ENCODE measurements at places on chromosomes 2 and 18.

GRCh38 chr2:153808679-153809078 lies 63.0 kb upstream of the GALNT13 start:
- H3K4me3 ChIP-seq = no peak overlapping the region
- no peaks in the 10 kb centered on the region for H3K27me3 ChIP-seq
- no peak for DNase-seq
- H3K36me3 ChIP-seq = no peaks in the 10 kb centered on the region

DNA sequence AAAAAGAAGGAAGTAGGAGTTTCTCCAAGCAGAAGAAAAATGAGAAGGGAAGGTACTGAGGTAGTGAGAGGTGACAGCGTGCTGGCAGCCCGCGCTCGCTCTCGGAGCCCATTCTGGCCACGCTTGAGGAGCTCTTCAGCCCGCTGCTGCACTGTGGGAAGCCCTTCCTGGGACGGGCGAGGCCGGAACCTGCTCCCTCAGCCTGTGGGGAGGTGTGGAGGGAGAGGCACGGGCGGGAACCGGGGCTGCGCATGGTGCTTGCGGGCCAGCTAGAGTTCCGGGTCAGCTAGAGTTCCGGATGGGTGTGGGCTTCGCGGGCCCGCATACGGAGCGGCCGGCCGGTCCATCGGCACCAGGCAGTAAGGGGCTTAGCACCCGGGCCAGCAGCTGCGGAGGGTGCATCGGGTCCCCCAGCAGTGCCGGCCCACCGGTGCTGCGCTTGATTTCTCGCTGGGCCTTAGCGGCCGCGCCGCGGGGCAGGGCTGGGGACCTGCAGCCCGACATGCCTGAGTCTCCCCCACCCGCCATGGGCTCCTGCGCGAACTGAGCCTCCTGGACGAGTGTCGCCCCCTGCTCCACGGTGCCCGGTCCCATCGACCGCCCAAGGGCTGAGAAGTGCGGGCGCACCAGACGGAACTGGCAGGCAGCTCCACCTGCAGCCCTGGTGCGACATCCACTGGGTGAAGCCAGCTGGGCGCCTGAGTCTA lies 11.1 kb upstream of the CYS1 start:
- no peaks in the 10 kb centered on the region for H3K36me3 ChIP-seq
- no peak overlapping the region for H3K4me3 ChIP-seq
- no peak overlapping the region for H3K27ac ChIP-seq

- H3K4me1 ChIP-seq = no peaks in the 10 kb centered on the region
- no peak overlapping the region for H3K4me3 ChIP-seq
- H3K36me3 ChIP-seq = peaks cover 60% of the 10 kb centered on the region
- H3K27ac ChIP-seq = peak overlapping the region; percentile 10
- H3K27me3 ChIP-seq = no peaks in the 10 kb centered on the region
These were observed 20.2 kb downstream of the ATG16L1 start for GRCh38 chr2:233271693-233272092.

- no peaks in the 10 kb centered on the region for H3K27me3 ChIP-seq
- H3K27ac ChIP-seq = no peak overlapping the region
- no peaks in the 10 kb centered on the region for H3K36me3 ChIP-seq
- no peak for DNase-seq
- H3K4me3 ChIP-seq = no peak overlapping the region
These were observed 177.2 kb downstream of the SETBP1 start for GRCh38 chr18:44857744-44858491.

DNA sequence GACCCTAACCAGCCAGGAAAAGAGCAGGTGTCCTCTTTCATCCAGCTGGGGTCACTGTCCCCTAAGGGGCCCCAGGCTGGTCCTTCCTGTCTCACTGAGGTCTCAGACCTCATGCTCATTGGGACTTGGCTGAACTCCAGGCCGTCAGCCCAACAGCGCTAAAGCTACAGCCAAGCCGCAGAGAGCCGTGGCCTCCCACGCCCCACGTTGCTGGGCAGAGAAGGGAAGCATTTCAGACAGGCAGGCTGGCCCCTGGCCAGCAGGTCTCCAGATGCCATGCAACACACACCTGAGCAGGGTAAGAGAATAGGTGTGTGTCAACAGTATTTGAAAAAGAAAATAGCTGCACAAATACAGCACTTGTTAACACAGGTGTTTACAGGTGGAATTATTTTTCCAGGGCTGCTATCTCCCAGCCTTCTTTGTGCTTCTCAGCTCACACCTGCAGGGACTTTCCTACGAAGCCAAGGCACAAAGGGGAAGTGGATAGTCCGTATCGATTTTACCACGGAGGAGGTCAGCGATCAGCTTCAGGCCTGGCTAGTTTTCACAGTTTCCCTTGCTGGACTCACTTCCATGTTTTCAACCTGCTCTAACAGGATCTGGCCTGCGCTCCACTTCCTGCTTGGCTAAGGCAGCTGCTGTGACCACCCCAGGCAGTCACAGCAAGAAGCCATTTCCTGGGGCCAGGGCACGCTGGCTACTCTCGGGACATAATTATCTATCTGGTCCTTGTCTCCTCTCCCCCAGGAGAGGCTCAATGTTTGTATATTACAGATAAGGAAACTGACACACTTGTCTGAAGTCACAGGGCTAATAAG lies 156.1 kb upstream of the ID2 start:
- H3K27ac ChIP-seq = peak overlapping the region; percentile 57
- no peaks in the 10 kb centered on the region for H3K27me3 ChIP-seq
- DNase-seq = peak; percentile 89
- peaks cover 12% of the 10 kb centered on the region for H3K4me1 ChIP-seq
- H3K4me3 ChIP-seq = no peak overlapping the region

DNA sequence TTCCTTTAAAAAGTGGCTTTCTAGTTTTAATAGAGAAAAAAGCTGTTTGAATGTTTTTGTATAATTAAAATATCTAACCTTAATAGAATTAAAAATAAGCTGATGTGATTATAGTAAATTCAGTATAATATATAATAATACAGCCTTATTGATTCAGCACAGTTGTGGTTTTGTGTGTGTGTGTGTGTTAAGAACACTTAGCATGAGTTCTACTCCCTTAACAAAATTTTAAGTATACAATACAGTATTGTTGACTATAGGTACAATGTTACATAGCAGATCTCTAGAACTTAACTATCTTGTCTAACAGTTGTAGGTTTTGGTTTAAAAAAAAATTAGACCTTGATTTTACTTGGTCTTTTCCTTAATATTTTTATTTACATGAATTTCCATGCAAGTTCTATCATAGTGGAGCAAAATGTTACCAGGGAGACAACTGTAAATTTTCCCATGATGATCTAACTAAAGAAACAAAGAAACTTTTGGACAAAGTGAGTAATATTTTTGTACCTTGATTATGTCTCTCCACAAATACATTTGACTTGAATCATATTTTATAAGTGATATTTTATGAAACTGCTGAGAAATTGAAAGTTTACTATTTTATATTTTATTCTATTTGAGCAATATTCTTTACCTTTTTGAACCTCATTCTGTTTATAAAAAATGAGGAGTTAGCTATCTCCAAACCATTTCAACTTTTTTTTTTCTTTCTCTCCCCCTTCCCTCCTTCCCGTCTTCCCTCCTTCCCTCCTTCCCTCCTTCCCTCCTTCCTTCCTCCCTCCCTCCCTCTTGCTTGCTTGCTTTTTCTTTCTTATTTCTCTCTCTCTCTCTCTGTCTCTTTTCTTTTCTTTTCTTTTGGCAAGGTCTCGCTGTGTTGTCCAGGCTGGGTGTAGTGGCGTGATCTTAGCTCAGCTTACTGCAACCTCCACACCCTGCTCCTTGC lies 46.3 kb downstream of the ZC3H6 start:
- H3K36me3 ChIP-seq = peaks cover 6% of the 10 kb centered on the region
- no peak for DNase-seq
- H3K4me1 ChIP-seq = peaks cover 14% of the 10 kb centered on the region
- no peak overlapping the region for H3K4me3 ChIP-seq
- H3K27me3 ChIP-seq = no peaks in the 10 kb centered on the region

GRCh38 chr18:44870631-44871502 lies 190.2 kb downstream of the SETBP1 start:
- no peaks in the 10 kb centered on the region for H3K27me3 ChIP-seq
- no peaks in the 10 kb centered on the region for H3K36me3 ChIP-seq
- no peak overlapping the region for H3K4me3 ChIP-seq
- no peak overlapping the region for H3K27ac ChIP-seq

- DNase-seq = no peak
- no peaks in the 10 kb centered on the region for H3K4me1 ChIP-seq
- no peak overlapping the region for H3K4me3 ChIP-seq
These were observed 48.2 kb downstream of the NCOA1 start for GRCh38 chr2:24539258-24539657.

GRCh38 chr2:67366832-67367412 lies 30.2 kb upstream of the ETAA1 start:
- no peak overlapping the region for H3K4me3 ChIP-seq
- no peaks in the 10 kb centered on the region for H3K27me3 ChIP-seq
- H3K27ac ChIP-seq = no peak overlapping the region
- no peaks in the 10 kb centered on the region for H3K36me3 ChIP-seq
- DNase-seq = no peak

GRCh38 chr2:42085706-42086487 lies 38.1 kb downstream of the PKDCC start:
- H3K4me1 ChIP-seq = peaks cover 2% of the 10 kb centered on the region
- H3K27me3 ChIP-seq = no peaks in the 10 kb centered on the region
- H3K4me3 ChIP-seq = no peak overlapping the region
- no peak overlapping the region for H3K27ac ChIP-seq
- no peak for DNase-seq

GRCh38 chr2:168731616-168732015 lies 70.8 kb upstream of the NOSTRIN start:
- H3K36me3 ChIP-seq = no peaks in the 10 kb centered on the region
- no peak overlapping the region for H3K4me3 ChIP-seq
- DNase-seq = no peak
- H3K27me3 ChIP-seq = no peaks in the 10 kb centered on the region
- H3K27ac ChIP-seq = no peak overlapping the region

- H3K4me3 ChIP-seq = no peak overlapping the region
- H3K4me1 ChIP-seq = peaks cover 1% of the 10 kb centered on the region
- no peaks in the 10 kb centered on the region for H3K36me3 ChIP-seq
- H3K27ac ChIP-seq = peak overlapping the region; percentile 37
These were observed 78.0 kb downstream of the CRIM1 start for GRCh38 chr2:36433311-36434217.

DNA sequence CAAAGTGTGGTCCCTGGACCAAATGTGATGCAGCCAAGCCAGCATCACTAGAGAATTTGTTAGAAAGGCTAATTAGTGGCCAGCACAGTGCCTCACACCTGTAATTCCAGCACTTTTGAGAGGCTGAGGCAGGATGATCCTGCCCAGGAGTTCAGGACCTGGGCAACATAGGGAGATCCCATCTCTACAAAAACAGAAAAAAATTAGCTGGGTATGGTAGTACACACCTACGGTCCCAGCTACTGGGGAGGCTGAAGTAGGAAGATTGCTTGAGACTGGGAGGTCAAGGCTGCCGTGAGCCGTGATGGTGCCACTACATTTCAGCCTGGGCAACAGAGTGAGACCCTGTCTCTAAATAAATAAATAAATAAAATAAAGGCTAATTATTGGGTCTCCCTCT lies 69.9 kb upstream of the FZD5 start:
- no peaks in the 10 kb centered on the region for H3K4me1 ChIP-seq
- no peaks in the 10 kb centered on the region for H3K27me3 ChIP-seq
- no peak overlapping the region for H3K4me3 ChIP-seq
- no peaks in the 10 kb centered on the region for H3K36me3 ChIP-seq
- DNase-seq = no peak
- no peak overlapping the region for H3K27ac ChIP-seq

GRCh38 chr2:192124571-192124970 lies 70.2 kb downstream of the TMEFF2 start:
- no peak for DNase-seq
- H3K27me3 ChIP-seq = no peaks in the 10 kb centered on the region
- peak overlapping the region; percentile 6 for H3K27ac ChIP-seq
- H3K4me1 ChIP-seq = peaks cover 26% of the 10 kb centered on the region

- H3K4me1 ChIP-seq = no peaks in the 10 kb centered on the region
- H3K27ac ChIP-seq = no peak overlapping the region
- H3K27me3 ChIP-seq = no peaks in the 10 kb centered on the region
These were observed 415.1 kb downstream of the SOX11 start for GRCh38 chr2:6107290-6107689.

DNA sequence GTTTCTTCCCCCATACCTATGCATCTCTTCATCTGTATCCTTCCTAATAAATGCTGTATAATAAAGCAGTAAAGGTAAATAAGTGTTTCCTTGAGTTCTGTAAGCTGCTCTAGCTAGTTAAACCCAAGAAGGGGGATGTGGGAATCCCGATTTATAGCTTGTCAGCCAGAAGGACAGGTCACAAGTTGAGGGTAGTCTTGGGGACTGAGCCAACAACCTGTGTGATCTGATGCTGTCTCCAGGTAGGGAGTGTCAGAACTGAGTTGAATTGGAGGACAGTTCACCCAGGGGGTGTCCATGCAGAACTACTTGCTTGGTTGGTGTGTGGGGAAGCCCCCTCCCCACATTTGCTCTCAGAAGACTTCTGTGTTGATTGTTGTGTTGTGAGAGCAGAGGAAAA lies 112.4 kb downstream of the LDLRAD4 start:
- no peak for DNase-seq
- H3K27me3 ChIP-seq = no peaks in the 10 kb centered on the region
- H3K27ac ChIP-seq = no peak overlapping the region
- H3K36me3 ChIP-seq = no peaks in the 10 kb centered on the region
- H3K4me3 ChIP-seq = no peak overlapping the region

DNA sequence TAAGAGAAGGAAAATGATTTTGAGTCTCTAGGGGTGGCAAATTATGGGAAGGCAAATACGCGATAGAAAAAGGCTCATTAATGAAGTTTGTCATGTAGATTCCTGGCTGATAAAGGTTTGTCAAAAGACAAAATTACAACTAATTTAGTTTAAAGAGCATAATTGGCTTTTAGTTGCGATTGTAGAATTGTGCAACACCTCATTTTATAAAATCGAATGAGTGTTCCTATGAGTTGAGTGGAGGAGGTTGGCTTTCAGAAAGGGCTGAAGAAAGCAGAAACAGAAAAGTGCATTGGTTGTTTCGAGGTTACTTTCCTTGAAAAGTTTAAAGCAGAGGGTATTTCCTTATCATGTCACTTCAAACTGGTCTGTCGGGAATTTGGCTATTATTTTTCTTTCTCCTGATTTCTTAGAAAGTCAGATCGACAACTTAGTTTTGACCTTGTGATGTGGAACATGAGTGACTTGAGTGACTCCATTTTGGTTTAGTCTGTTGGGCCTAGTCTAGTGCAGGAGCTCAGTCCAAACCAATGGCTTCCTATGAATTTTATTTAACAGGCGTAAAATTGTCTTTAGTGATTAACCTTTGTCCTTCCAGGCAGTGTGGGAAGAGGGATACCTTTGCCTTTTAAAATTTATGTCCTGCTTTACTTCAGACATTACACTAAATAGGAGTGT lies 2.2 kb upstream of the PCYOX1 start:
- H3K4me1 ChIP-seq = peaks cover 6% of the 10 kb centered on the region
- H3K4me3 ChIP-seq = no peak overlapping the region
- H3K27me3 ChIP-seq = no peaks in the 10 kb centered on the region
- no peak for DNase-seq
- H3K27ac ChIP-seq = no peak overlapping the region

- no peaks in the 10 kb centered on the region for H3K4me1 ChIP-seq
- no peak overlapping the region for H3K4me3 ChIP-seq
- no peak for DNase-seq
- no peaks in the 10 kb centered on the region for H3K27me3 ChIP-seq
- peaks cover 15% of the 10 kb centered on the region for H3K36me3 ChIP-seq
- no peak overlapping the region for H3K27ac ChIP-seq
These were observed 262.4 kb downstream of the NBAS start for GRCh38 chr2:15298770-15299169.

GRCh38 chr2:7165736-7166135 lies 248.5 kb downstream of the RNF144A start:
- no peaks in the 10 kb centered on the region for H3K36me3 ChIP-seq
- H3K4me3 ChIP-seq = no peak overlapping the region
- no peaks in the 10 kb centered on the region for H3K4me1 ChIP-seq

GRCh38 chr2:172693529-172694455 lies 41.9 kb upstream of the RAPGEF4 start:
- H3K27ac ChIP-seq = no peak overlapping the region
- H3K4me3 ChIP-seq = no peak overlapping the region
- H3K4me1 ChIP-seq = no peaks in the 10 kb centered on the region
- no peaks in the 10 kb centered on the region for H3K36me3 ChIP-seq
- H3K27me3 ChIP-seq = no peaks in the 10 kb centered on the region
